ENCODE measurements at places on chromosomes 11 and 22.

DNA sequence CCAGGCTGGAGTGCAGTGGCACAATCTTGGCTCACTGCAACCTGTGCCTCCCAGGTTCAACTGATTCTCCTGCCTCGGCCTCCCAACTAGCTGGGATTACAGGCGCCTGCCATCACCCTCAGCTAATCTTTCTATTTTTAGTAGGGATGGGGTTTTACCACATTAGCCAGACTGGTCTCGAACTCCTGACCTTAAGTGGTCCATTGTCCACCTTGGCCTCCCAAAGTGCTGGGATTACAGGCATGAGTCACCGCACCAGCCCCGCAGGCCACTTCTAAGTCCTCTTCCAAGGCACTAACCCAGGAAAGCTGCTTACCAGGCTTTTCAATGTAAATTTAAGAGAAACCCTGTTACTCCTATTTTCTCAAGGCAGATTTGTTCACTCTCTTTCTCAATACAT is 50.4 kb downstream of the DENND5A start:
- DNase-seq: no peak

DNA sequence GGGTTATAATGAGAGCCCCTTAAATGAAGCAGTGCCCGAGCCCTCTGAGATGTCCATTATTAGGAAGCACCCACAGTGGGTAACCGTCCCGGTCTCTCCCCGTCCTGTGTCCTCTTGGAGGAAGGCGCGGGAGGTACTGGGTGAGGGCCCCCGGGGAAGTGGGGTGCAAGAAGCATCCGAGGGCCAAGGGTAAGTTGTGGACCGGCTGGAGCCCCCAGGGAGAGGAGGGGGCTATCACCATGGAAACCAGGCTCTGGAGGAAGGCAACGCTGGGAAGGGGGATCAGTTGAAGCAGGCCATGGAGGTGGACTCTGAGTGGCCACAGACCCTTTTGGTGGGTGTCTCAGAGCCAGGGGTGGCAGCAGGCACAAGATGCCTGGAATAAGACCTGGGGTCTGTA is 173.6 kb downstream of the ST3GAL4 start:
- no peak for DNase-seq

- no peak for DNase-seq
Measured at GRCh38 chr22:49206281-49206680, 621.4 kb downstream of the BRD1 start.

DNA sequence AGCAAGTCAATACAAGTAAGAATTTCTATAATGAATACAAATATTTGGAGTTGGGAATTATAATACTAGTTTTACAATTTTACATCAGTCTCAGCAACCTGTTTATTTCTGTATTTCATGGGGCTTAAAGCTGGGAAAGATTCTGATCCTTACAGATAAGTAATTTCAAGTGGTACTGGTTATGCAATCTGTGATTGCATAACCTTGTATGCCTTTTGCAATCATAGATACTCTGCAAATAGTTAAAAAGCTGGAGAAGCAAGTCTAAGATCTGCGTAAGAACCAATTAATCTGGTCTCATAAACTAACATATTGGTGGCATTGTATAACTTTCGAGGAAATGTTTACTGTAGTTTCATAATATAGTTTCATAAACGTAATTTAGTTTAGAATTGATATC is 198.3 kb upstream of the PGR start:
- DNase-seq: no peak

DNA sequence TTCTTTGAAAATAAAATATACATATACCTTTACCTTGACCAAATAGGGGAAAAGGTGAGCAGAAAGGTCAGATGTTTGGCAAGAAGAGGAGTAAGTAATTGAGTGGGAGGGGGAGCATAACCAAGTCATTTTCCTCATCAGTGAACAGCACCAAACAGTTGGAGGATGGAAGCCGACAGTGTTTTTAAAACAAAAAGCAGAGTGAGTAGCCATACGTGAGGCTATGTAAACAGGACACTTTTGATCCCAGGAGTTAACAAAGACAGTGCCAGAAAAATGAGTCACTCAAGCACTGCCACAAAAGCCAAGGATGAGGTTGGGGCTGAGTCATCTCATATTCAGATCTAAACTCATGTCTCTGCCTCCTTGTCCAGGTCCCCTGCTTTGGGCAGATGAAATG is 734.7 kb downstream of the KCNA4 start:
- DNase-seq: no peak
